Muscle of arm (tissue), 14 donors: ENCODE measurements at places on chromosomes 7 and 10.
A peak's percentile ranks its signal among the peaks of the same experiment; 100 is the strongest.

DNA sequence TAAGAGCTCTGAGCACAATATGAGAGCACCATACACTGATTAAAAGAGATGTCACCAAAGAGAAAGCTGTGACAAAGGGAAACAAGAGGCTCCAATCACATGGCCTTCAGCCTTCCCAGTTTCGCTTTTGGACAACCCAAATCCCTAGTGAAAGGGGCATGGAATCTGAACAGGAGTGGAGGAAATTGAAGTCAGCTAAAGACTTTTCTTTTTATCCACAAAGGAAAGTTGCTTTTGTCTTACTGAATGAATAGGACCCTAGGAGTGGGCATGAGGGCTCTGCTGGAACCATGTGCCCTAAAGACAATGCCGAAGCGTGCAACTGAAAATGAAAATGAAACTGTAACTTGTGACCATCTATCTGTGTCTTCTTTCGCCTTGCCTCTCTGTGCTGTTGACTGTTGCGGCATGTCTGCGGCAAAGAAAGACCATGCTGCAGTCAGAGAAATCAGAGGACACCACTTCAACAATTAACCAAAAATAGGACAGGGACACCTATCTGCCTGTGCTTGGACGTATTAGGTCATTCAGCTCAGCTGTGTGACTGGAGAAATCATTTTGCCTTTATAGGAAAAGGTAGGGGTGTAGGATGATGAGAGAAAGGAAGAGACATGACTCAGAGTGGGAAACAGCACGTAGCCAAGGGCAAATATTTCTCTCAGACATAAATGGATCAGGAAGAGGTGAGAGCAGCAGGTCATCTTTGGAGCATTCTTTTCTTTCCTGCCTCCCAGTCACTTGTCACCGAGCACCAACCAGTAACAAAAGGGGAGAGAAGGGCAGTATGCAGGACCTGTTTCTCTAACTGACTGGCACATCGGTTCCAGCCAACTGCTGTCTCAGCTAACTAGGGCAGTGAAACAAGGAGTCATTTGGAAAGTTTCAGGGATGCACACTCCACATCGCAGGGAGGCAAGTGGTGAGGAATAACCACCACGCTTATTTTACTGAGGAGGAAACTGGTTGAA is 12.3 kb downstream of the CAV2 start:
- no peak for DNase-seq

DNA sequence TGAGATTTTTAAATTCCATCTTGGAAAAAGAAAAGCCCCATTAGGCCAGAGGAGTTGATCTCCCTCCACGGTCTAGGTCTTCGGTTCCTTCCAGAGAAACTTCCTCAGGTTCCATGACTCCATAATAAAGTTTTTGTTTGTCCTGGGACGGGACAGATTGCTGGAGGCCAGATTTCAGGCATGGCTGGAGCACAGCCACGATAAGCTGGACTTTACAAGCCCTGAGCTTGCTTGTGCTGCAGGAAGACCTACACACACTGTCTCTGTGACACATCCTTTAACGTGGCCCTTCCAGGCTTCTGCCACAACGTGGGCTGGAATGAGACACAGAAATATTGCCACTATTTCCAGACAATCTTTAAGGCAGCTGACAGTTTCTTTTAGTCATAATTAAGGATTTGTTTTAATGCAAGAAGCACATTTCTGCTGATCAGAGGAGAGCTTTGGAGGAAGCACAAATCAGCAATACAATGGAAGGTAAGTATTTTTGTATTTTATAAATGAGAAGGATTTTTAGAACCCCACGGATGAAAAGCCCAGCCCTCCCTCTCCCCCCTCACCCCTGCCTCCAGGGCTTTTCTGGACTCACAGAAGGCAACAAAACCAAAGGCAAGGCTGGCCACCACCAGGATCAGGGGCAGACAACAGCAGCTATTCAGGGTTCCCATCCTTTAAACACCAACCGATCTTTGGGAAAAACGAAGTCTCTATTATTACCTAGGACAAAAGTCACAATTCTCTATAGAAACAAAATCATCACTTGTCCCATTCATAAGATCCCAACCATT is 6.5 kb downstream of the CTBP2 start:
- DNase-seq = no peak

DNA sequence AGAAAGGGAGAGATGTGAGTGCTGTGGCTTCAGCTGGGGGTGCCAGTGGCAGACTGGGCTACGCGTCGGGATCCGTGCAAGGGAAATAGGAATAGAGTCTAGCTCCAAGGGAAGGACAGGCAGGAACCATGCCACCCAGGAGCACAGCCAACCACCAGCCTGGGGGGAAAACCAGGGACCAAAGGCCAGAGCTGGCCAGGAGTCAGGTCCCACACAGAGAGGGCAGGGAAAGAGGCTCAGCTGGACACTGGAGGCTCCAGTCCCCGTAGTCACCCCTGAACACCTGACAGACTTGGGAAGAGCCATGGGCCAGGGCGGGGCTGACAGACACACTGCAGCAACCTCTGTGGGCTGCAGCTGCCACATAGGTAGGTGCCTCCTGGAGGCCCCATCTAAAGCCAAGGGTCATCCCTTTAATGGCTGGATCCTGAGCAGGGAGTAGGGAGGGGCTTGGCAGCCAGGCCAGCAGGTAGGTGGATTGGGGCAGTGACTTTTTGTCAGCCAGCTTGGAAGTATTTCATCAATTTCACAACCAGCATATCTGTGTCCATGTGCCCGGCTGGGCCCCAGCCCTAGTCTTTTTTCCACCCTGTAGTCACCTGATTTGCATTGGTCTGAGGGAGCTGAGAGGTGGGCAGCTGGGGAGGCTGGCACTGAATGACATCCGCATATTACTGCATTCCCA is 163.2 kb downstream of the SH2D4B start:
- DNase-seq = no peak

DNA sequence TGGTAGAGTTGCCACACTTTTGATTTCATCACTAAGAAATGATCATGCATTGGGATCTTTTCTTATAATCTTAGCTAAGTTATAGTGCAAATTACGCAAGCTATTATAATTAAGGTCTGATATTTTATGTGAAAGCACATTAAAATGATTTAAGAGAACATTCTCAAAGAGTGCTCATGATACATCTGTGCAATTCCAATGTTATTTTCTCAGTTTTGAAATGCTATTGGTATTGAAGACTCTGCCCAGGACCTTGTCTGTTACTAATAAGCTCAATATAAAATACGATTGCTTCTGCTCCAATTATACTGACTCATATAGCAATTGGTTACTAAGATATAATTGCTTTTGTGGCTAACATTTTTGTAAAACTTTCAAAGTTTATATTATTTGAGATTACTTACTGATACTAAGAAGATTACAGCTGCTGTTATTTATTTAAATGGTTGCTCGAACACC is 180.9 kb downstream of the ADAM12 start:
- no peak for DNase-seq

DNA sequence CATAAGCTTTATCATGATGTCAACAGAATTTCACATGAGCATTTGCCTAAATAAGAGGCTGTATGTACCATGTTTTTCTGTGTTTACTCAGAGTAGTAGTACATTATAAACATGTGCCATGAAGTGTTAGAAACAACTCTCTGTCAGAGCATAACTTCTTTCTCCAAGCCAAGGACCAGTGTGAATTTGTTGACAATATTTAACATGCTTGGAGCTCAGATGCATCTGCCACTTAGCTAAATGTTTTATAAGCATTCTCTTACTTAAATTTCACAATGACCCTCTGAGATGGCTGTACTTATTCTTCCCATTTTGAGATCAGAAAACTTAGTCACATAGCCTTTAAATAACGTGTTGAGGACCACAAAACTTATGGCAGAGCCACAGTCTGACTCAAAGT is 105.0 kb downstream of the SEMA3D start:
- no peak for DNase-seq

DNA sequence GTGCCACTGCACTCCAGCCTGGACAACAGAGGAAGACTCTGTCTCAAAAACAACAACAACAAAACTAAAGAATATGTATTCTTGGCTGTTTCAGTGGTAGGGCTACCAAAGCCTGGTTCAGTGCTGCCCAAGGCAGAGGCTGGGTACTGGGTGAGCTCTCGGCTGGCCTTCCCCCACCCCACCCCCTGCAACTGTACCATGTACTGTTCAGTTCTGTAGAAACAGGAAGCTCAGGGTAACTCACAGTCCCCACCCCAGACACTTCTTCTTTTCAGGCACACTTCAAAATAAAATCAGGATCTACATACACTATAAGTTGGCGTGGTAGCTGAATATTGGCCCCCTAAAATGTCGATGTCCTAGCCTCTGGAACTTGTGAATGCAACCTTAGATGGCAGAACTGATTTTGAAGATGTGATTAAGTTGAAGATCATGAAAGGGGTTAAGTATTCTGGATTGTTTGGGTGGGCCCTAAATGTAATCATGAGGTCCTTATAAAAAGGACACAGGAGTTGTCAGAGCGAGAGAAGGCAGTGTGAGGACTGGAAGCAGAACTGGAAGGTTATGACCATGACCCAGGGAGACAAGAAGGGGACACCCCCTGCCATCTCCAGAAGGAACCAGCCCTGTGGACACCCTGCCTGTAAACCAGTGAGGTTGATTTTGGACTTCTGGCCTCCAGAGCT is 31.2 kb downstream of the TBXAS1 start:
- no peak for DNase-seq

GRCh38 chr7:98294798-98295382 is 13.4 kb downstream of the BRI3 start:
- DNase-seq = peak; percentile 26

DNA sequence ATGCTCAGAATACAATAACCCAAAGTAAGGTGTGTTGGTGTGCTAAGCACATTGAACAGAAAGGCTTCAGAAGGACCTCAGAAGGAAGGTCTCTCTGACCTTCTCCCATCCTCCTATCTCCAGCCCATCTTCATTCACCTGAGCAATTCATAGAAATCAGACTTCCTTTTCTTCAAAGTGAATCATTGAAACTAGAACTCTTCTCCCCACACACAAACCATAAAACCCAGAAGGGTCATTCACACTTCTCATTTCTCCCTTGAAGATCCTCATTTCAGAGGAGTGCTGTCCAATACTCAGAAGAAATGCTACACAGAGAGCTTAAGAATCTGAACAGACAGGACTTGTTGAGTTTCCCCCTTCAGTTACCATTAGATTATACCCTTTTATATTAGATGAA is 89.5 kb downstream of the VWDE start:
- no peak for DNase-seq

DNA sequence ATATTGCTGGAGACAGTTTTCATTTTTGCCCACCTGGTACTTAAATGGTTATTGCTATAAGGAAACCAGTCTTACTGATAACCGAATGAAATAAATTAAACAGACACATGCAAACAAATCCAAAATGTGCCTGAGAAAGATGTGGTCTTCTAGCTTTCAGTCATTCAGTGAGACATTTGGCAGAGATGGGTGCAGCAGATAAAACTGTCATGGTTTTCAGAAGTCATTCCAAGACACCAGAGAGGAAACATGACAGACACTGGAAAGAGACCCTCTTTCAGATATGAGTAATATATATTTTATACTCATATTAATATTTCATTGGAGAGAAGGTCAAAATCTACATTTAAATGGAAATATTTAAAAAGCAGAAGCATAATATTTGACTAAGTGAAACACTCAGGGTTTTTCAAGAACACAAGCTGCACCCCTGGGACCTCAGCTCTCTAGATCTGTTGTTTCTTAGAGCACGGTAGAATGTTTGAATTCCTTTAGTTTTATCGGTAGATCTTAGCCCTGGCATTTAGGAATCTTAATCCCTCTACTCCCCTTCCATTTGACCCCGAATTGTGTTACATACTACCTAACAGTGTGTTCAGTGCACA is 246.1 kb downstream of the AUTS2 start:
- DNase-seq = no peak

DNA sequence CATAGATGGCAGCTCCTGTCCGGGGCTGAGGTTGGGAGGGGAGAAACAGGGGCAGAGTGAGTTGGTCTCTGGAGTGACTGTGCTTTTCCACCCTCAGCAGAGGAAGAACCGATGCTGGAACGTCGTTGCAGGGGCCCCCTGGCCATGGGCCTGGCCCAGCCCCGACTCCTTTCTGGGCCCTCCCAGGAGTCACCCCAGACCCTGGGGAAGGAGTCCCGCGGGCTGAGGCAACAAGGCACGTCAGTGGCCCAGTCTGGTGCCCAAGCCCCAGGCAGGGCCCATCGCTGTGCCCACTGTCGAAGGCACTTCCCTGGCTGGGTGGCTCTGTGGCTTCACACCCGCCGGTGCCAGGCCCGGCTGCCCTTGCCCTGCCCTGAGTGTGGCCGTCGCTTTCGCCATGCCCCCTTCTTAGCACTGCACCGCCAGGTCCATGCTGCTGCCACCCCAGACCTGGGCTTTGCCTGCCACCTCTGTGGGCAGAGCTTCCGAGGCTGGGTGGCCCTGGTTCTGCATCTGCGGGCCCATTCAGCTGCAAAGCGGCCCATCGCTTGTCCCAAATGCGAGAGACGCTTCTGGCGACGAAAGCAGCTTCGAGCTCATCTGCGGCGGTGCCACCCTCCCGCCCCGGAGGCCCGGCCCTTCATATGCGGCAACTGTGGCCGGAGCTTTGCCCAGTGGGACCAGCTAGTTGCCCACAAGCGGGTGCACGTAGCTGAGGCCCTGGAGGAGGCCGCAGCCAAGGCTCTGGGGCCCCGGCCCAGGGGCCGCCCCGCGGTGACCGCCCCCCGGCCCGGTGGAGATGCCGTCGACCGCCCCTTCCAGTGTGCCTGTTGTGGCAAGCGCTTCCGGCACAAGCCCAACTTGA is 2.7 kb downstream of the REPIN1 start:
- no peak for DNase-seq

DNA sequence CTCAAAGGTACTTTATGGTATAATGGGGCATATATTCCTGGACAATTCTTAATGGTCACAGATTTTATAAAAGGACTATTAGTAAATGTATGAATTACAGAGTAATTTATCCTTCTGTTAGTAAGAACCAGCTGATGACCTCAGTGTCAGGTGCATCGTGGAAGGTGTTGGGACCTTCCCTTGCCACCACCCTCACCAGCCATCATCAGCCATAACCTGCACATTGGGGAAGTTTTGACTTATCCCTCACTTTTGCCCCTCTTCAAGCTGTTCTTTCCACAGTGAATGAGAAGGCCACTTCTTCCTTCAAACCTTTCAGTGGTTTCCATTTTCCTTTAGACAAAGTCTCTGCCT is 52.2 kb downstream of the FIGNL1 start:
- DNase-seq = no peak

GRCh38 chr10:91683975-91684374 is 51.1 kb upstream of the PPP1R3C start:
- no peak for DNase-seq

GRCh38 chr10:33139181-33139646 is 181.2 kb upstream of the ITGB1 start:
- no peak for DNase-seq

DNA sequence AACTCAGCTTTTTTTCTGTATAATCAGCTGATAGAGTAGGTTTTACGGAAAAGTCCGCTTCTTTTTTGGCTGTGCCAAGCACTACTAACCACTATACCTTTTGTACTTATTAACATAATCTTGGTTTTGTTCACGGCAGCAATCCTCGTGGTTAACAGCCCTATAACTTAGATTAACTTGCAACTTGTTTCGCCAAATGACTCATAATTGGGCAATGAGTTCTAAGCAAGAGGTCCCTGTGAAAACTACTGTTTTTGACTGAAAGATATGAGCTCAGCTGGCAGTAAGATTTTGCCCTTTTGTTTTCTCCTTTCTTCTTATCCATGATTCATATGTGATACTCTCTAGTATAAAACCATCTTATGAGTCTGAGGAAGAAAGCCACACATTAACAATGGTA is 345.0 kb upstream of the PCDH15 start:
- DNase-seq = no peak
